Esophagus mucosa (tissue), 1 donor: ENCODE measurements at places on chromosomes 12 and 14. TPM values are rescaled to one million over a fixed set of nuclear protein-coding genes. Genes with fewer than 3 reads are reported as not detected.
A peak's percentile ranks its signal among the peaks of the same experiment; 100 is the strongest.

GRCh38 chr12:62695696-62696095, 229.1 kb downstream of the MON2 start:
- no peak for ATAC-seq

- ATAC-seq = no peak
Measured at GRCh38 chr14:101134851-101135433, 231.4 kb upstream of the RTL1 start.

DNA sequence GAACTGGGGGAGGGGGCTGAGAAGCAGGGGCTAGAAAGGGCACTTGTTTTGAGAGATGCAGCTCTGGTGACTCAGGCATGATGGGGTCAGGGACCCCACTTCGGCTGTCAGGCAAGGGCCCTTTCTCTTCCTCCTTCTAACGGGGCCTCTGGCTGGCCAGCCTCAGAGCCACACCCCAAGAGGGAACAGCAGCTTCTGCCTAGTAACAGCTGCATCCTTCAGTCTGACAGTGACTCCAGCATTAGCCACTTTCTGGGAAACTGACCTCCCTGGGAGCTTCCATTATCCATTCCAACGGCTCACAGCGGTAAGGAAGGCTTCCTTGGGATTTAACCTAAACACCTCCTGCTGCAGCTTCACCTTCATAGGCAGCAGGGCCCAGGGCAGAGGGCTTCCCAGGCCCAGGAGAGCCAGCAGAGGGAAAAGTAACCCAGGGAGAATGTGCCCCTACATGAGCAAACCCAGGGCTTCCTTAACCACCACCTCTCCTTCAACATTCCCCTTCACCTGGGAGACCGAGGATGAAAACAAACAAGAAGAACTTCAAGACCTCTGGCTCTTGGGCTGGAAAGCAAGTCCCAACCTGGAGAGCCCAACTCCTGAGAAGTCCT, 2.7 kb downstream of the NCKAP5L start:
- ATAC-seq = no peak

DNA sequence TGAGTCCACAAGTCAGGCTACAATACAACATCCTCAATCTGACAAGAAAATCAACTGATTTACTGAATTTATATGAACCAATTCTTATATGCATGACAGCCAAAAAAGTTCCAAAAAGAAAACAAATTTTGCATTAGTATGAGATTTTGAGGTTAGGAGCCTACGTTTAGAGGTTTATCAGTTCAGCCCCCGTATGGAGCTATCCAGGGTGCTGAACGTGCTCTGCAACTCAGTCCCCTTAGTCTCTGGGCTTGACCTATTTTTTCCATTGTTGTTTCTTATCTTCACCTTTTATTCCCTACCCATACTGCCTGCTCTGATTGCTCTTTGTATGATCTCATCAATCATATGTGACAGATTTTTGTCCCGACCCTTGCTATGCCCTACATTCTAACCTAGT, 693.0 kb downstream of the NRXN3 start:
- no peak for ATAC-seq

DNA sequence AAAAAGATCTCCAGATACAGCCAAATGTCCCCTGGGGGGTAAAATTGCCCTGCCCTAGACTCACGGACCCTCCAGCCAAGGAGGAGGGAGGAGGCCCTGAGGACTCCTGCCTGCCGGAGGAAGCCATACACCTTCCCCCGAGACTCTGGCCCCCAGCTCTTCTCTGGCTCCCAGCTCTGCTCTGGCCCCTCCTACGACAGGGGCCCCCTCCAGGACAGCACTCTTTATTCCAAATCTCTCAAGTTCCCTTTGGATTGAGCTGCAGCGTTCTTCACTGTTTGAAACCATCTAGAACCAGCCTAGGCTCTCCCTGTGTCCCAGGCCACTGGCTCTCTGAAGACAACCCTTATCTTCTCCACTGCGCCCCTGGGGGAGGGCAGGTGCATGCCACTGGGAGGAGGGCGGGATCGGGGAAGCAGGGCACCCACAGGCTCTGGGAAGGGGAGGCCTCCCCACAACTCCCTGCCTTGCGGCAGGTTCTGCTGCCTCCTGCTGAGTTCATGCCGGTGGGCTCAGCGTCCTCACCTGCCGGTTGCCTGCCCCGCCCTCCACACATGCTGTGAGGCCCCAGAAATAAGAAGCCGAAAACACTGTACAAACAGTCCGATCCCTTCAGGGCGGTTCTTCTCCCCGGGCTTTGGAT, 112.7 kb downstream of the DICER1 start:
- no peak for ATAC-seq

- no peak for ATAC-seq
Measured at GRCh38 chr12:121300083-121300819, 3.7 kb upstream of the CAMKK2 start.

- ATAC-seq = no peak
Measured at GRCh38 chr14:96515731-96516130, 13.5 kb downstream of the PAPOLA start.

DNA sequence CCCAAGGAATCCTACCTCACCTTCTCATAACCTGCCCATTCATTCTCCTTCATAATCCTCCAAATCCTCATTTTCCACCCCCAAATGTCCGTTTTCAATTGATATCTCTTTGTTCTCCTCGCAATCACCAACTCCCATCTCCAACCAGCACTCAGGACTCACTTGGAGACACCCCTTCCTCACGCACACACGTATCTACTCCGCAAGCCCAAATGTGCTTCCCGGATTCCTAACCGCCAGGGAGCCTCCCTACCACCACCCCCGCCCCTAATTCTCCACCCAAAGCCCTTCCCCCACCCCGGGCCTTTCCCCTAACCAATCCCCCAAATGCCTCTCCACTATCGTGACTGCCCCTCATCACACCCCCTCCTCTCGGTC, 304 bp downstream of the KCTD10 start:
- ATAC-seq = peak; percentile 19

- peak; percentile 95 for ATAC-seq
Measured at GRCh38 chr14:63504648-63505047, 38.5 kb downstream of the PPP2R5E start.

- no peak for ATAC-seq
Measured at GRCh38 chr12:4203772-4204376, 69.7 kb upstream of the CCND2 start.

DNA sequence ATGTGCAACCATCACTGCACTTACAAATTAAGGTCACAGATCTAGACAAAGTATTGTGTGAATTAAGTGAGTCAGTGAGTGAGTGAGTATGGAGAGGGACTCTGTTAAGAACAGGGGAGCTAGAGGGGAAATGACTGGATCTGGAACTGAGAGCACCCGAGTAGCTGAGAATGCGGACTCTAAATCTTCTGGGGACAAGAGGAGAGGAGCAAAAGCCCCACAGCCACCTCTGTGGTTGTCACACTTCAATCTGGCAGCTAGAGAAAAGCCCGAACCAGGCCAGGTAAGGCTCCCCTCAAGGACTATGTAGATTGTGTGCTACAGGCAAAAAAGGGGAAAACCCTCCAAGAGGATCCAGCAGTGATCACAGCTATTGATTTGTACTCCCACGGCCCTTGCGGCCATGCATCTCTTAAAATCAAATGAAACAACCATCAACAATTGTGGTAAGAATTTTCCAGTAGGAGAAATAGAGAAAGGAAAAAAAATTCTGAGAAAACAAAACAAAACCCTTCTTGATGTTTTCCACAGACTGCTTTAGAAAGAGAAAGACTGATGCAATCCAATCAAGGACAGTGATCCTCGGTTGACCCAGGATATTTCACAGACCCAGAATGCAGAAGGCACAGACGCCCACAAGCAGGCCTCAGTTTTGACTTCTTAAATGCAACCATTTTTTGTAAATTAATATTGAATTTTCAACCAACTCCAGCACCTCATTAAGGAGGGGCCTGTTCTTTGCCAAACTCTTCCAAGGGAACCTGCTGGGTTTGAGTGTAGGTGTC, 109.6 kb downstream of the SLC38A6 start:
- no peak for ATAC-seq

DNA sequence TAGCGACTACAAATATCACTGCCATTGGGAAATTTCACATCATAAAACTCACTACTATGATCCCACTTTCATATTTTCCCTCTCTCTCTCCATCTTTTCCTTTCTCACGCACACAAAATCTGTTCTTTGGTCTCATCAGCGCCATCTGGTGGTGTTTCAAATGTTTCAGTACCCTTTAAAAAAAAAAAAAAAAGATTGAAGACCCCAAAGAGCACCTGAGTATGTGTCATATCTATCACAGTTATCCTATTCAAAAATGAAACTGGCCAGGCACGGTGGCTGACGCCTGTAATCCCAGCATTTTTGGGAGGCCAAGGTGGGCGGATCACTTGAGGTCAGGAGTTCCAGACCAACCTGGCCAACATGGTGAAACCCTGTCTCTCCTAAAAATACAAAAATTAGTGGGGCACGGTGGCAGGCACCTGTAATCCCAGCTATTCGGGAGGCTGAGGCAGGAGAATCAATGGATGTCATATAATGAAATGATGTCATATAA, 72.4 kb downstream of the TTC9 start:
- no peak for ATAC-seq

- no peak for ATAC-seq
Measured at GRCh38 chr12:102106905-102107304, 13.0 kb downstream of the NUP37 start.

OR10G2 gene
- not detected for total RNA-seq

DNA sequence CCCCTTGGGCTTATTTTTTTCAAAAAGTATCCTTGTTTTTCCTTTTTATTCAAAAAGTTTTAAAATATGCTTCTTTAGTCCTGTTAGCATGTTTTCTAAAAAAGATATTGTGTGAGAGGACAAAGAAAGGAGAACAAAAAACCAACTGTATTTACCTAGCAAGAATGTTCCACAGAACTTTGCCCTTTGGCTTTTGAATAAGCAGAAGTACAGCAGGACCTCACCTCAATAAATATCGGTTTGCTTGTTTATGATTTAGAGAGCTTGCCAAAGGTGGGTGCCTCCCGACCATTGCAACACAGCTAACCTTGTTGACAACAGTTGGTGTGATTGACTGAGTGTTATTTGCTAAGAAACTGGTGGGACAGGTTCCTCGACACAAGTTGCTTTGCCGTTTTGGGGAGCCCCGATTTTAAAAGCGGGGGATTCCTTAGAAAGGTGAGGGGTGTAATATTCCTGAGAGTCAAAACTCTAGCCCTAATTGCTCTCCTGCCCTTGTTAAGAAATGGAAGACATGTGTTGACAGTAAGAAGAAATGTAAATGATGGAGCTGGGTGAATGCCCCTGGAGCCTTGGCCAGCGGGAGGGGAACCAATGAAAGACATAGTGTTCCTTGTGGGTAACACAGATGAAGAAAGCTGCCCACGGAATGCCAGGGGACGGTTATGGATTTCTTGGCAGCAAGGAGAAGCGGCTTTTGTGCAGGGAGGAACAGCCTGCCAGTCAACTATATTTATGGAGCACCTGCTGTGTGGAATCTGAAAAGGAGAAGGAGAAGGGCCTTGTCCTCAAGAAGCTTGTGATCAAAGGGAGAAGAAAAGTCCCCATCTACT, 13.7 kb downstream of the MYBPC1 start:
- ATAC-seq = peak; percentile 51

PTHLH gene
- total RNA-seq = 19.0 TPM

RTL1 gene
- total RNA-seq = not detected

DNA sequence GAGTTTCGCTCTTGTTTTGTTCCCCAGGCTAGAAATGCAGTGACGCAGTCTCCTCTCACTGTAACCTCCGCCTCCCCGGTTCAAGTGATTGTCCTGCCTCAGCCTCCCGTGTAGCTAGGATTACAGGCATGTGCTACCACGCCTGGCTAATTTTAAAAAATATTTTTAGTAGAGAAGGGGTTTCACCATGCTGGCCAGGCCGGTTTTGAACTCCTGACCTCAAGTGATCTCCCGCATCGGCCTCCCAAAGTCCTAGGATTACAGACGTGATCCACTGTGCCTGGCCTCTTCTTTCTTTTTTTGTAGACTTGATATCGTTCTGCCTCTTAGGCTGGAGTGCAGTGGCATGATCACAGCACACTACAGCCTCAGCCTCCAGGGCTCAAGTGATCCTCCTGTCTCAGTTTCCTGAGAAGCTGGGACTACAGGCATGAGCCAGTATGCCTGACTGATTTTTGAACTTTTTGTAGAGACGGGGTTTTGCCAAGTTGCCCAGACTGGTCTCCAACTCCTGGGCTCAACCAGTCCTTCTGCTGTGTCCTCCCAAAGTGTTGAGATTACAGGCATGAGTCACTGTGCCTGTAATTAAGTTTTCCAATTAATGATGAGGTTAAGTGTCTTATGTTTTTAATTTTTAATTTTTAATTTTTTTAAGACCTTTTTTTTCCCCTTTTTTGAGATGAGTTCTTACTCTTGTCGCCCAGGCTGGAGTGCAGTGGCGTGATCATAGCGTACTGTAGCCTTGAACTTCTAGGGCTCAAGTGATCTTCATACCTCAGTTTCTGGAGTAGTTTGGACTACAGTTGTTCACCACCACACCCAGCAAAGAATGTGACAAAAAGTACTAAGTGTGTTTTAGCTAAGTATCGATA, 10.2 kb downstream of the RCOR1 start:
- peak; percentile 53 for ATAC-seq

GRCh38 chr14:92531106-92531873, 17.7 kb downstream of the RIN3 start:
- peak; percentile 31 for ATAC-seq

VWF gene
- 53.7 TPM for total RNA-seq

DNA sequence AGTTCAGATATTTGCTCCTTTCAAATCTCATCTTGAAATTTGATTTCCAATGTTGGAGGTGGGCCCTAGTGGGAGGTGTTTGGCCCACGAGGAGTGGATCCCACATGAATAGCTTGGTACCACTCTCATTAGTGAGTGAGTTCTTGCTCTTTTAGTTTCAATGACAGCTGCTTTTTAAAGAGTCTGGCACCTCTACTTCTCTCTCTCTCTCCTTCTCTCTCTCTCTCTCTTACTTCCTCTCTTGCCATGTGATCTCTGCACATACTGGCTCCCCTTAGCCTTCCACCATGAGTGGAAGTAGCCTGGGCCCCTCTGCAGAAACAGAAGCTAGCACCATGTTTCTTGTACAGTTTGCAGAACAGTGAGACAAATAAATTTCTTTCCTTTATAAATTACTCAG, 25.1 kb downstream of the GPR65 start:
- ATAC-seq = no peak

NFATC4 gene
- total RNA-seq = 3.4 TPM

OR4K1 gene
- not detected for total RNA-seq

- no peak for ATAC-seq
Measured at GRCh38 chr14:22168092-22168955, 420.7 kb downstream of the DAD1 start.

- peak; percentile 80 for ATAC-seq
Measured at GRCh38 chr14:56422703-56423213, 156.8 kb upstream of the TMEM260 start.

ACSM4 gene
- not detected for total RNA-seq

GRCh38 chr12:126545411-126545810, 1480.2 kb downstream of the AACS start:
- ATAC-seq = peak; percentile 55

DNA sequence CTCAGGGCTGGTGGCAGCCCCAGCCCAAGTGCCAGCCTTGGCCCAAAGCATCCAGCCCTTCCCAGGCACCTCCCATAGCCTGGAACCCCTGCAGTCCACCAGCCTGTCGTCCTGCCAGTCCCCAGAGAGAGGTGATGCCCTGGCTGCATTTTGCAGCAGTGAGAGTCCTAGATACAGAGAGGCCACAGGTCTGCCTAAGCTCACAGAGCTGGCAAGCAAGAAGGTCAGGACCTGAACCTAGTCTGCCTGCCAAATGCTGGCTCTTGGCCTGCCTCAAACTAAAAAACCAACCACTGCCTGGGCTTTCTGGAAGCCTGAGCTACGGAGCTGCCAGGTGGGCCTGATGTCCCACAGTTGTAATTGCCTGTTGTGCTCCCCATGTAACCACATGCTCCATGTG, 164.9 kb downstream of the PHETA1 start:
- ATAC-seq = no peak

- no peak for ATAC-seq
Measured at GRCh38 chr12:19909418-19909817, 458.9 kb upstream of the PDE3A start.

- ATAC-seq = peak; percentile 58
Measured at GRCh38 chr12:56469007-56469930, 891 bp downstream of the SPRYD4 start.

MTERF2 gene
- 2.8 TPM for total RNA-seq
